ENCODE measurements at places on chromosomes 6 and 20.

- DNase-seq = no peak
These were observed 30.0 kb downstream of the SLC22A3 start for GRCh38 chr6:160378218-160378617.

DNA sequence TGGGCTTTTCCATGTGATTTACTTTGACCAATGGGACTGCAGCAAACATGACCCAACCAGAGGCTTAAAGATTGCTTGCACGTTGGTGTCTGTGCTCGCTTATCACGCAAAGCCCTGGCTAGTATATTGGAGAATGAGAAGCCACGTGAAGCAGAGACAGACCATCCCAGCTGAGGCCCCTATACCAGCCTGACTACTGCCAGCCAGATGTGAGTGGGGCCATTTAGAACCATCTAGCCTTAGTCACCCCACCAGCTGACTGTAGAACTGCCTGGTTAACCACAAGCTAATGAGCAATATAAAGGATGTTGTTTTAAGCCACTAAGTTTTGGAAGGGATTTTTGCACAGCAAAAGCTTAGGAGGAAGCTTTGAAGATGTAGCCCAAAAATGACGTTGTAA is 74.5 kb downstream of the MACROD2 start:
- no peak for DNase-seq

DNA sequence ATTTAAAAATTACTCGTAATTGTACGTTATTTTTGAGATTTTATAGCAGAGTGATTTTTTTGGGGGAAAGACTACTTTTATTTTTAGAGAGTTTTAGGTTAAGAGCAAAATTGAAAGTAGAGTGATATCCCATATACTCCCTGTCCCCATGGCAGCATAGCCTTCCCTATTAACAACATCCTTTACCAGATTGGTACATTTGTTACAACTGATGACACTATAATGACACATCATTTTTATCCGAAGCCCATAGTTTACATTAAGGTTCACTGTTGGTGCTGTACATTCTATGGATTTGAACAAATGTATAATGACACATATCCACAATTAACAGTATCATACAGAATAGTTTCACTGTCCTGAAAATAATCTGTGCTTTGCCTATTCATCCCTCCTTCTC is 1126.4 kb upstream of the CITED2 start:
- DNase-seq = no peak

- DNase-seq = no peak
These were observed 15.6 kb downstream of the L3MBTL3 start for GRCh38 chr6:130033949-130034348.

DNA sequence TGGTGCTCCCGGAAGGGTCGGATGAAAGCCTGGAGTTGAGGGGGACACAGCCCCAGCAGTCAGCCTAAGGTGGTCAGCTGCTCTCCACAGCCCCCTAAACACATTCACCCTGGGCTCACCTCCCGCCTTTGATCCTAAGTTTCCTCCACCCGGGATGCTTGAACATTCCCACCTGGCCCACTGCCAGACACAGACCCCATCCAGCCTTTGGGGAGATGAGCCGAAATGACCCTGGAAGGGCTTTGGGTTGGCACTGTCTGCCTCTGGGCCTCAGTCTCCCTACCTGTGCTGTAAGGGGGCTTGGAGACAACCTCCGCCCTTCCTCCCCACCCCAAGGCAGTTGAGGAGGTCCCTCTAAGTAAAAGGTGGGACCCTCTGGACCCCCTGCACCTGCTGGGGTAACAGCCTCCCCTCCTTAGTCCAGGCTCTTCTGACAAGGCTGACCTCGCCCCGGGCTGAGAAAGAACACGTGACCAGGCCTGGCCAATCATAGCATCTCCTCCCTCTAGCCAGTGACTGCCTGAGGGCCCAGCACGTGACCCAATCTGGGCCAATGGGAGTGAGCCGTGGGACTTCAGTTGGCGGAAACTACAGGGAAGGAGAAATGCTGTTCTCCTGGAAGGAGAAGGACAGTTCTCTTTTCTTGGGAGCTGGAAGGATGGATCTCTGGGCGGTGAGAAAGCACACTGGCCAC is 16.9 kb upstream of the UBE2V1 start:
- no peak for DNase-seq

DNA sequence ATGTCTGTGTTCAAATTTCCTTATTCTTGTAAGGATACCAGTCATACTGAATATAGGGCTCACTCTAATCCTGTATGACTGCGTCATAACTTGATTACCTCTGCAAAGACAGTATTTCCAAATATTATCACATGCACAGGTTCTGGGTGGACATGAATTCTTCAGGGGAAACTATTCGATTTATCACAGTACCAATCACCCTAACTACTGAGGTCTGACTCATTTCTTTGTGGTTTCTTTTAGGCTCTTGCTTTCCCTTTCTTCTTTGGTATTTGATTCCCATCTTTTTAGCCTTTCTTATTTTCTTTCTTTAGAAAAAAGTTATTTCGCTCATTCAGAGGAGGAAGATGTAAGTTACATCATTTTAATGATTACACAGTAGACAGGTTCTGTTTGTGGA is 40.3 kb upstream of the TBX18 start:
- no peak for DNase-seq

GRCh38 chr20:64261138-64261537 is 5.6 kb downstream of the PCMTD2 start:
- no peak for DNase-seq

DNA sequence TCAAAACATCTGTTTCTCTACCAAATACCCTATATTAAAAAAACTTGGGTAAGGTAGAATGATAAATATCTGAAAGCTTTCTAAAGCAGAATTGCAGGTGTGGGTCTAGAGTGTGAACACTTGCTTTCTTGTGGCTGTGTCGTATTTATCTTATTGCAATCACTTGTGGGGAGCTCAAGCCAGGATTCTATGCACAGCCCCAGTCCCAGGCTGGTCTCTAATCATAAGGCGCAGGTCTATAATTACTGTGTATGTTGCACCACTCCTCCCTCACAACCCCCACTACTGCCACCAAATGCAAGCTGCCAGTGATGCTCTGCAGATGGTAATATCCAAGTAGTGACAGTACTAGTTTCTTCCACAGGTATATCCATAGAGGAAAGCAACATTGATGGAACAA is 2.2 kb upstream of the E2F3 start:
- no peak for DNase-seq

Data from stimulated activated CD8-positive, alpha-beta memory T cell treated with anti-CD3 and anti-CD28 coated beads, Interleukin-4, amount 100 ng/mL, for 48 hours (primary cell).